ENCODE measurements at places on chromosomes 16 and 17. TPM values are rescaled to one million over a fixed set of nuclear protein-coding genes. Genes with fewer than 3 reads are reported as not detected.

The CBX2 gene
- total RNA-seq, result 16.2 TPM

GRCh38 chr17:41061964-41062363 is 2.0 kb upstream of the KRTAP2-3 start:
- DNase-seq, result no peak
- H3K27me3 ChIP-seq, result peaks cover 36% of the 10 kb centered on the region
- H3K4me3 ChIP-seq, result no peak overlapping the region
- H3K36me3 ChIP-seq, result no peaks in the 10 kb centered on the region
- no peak overlapping the region for H3K27ac ChIP-seq

- no peak overlapping the region for H3K4me3 ChIP-seq
- peak overlapping the region; percentile 9 for H3K27ac ChIP-seq
- no peaks in the 10 kb centered on the region for H3K4me1 ChIP-seq
- peaks cover 40% of the 10 kb centered on the region for H3K27me3 ChIP-seq
Observed at GRCh38 chr16:65120461-65120830, 1.4 kb downstream of the CDH11 start.

DNA sequence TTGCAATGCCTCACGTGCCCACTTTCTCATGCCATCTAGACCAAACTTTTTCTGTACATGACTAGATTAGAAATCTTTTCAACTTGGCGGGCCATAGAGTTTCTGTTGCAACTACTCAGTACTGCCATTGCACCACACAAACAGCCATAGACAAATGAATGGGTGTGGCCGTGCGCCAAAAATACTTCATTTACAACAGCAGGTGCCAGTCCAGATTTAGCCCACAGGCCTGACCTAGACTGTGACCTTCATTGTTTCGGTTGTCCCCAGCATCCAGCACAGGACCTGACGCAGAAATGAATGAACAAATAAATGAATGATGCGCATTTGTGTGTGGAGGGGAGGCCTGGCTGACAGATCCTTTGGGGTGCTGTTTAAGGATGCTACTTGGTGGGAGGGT is 14.3 kb upstream of the PDK2 start:
- H3K4me3 ChIP-seq, result no peak overlapping the region
- no peaks in the 10 kb centered on the region for H3K27me3 ChIP-seq
- DNase-seq, result no peak
- no peak overlapping the region for H3K27ac ChIP-seq
- H3K36me3 ChIP-seq, result no peaks in the 10 kb centered on the region

The PIK3R5 gene
- 77.9 TPM for total RNA-seq

DNA sequence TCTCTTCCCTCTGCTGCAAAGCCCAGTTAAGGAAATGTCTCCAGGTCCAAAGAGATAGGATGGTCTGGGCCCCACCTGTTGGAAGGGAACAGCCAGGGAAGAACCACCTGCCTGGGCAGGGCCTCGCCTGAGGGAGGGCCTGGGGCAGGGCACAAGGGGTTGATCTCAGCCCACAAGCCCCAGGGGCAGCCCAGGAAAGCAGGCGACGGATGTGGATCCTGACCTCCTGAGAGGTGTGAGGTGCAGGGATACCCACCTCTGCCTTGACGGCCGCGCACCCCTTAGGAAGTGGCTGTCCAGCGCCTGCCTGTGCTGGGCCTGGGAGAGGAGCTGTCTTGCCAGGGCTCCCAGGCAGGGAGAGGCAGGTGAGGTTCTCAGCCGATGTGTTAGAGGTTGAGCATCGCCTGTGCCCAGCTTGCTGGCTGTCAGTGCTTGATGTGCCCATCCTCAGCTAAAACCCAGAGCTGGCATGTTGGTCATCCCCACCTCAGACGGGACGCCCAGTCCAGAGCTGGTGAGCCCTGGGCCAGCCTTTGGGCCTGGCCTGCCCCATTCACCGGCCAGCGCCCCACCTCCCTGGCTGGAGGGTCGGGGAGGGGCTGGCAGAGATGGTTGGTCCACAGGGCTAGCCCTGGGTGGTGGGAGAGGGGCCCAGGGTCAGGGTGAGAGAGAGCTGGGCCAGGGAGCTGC is 434 bp downstream of the CEMP1 start:
- H3K36me3 ChIP-seq, result peaks cover 10% of the 10 kb centered on the region
- peak overlapping the region; percentile 100 for H3K27ac ChIP-seq
- H3K4me1 ChIP-seq, result peaks cover 26% of the 10 kb centered on the region
- peak overlapping the region; percentile 95 for H3K4me3 ChIP-seq

All from activated CD8-positive, alpha-beta T cell treated with anti-CD3 and anti-CD28 coated beads, Interleukin-2, amount 10 ng/mL, durations not matched to agents 7 days and 5 days (primary cell).